ENCODE measurements at places on chromosomes 7 and 10. TPM values are rescaled to one million over a fixed set of nuclear protein-coding genes. Genes with fewer than 3 reads are reported as not detected.

DNA sequence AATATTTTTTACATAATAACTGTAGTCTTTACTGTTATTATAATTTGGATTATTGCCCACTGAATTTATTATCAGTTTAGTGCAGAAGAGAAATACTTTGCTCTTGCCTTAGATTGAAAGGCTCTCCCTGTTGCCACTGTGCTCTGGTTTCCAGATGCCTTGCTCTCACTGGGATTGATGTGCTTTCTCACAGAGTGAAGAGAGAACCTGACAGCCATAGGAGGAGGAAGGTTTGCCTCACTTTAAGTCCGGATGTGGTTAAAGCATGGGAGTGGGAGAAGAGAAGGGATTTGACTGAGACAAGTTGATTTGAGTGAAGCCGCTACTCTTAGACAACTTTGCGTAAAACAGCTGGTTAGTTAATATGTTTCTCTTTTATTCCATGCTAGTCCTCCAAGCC lies 68.2 kb upstream of the RPA3 start:
- H3K4me3 ChIP-seq, result no peak overlapping the region
- DNase-seq, result no peak
- peaks cover 6% of the 10 kb centered on the region for H3K36me3 ChIP-seq

DNA sequence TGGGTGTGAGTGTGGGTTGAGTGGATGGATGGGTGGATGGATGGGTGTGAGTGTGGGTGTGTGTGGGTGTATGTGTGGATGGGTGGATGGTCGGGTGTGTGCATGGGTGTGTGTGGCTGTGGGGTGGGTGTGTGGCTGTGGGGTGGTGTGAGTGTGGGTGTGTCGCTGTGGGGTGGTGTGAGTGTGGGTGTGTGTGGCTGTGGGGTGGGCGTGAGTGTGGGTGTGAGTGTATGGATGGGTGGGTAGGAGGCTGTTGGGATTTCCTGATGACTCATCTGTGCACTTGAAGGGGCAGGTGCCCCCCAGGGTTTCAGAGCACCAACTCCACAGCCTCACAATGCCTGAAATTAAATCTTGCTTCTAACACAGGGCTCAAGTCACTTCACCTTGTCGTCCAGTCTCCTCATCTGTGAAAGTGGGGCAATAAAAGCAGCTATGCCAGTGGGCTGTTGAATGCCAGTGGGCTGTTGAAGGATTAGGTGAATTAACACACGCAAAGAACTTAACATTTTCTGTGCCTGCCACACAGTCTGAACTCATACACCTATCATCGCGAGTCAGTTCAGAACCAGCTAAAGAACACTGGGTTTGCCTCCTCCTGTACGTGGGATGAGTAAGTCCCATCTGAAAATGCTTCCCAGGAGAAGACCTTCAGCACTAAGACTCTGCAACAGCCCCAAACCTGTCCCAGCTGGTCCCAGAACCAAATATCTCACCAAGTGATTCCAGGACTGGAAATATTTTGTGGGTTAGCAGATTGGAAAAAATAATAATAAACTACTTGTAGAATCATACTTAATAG lies 32.0 kb downstream of the SFMBT2 start:
- H3K4me1 ChIP-seq, result peaks cover 8% of the 10 kb centered on the region
- no peak overlapping the region for H3K27ac ChIP-seq
- H3K4me3 ChIP-seq, result no peak overlapping the region

GRCh38 chr10:98330987-98331386 lies 63.0 kb upstream of the LOXL4 start:
- DNase-seq, result no peak
- no peak overlapping the region for H3K4me3 ChIP-seq
- no peak overlapping the region for H3K27ac ChIP-seq
- H3K27me3 ChIP-seq, result peaks cover 6% of the 10 kb centered on the region
- no peaks in the 10 kb centered on the region for H3K36me3 ChIP-seq

DNA sequence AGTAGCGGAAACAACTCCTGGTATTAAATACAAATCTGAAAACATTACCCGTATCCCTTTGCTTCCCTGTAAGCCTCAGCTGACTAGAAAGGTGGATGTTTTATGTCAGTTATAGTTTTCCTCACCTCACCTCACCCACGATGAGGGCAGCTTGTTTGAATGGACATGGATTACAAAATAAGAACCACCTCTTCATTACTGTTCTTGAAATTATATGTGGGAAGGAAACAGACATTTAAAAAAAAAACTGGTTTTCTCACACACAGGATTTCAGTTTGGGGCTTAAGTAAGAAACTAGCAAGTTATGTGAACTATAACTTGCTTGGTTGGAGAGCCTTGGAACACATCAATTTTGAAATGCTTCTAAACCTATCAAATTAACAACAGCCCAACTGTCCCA lies 232.9 kb upstream of the CCDC6 start:
- no peak overlapping the region for H3K27ac ChIP-seq
- H3K36me3 ChIP-seq, result no peaks in the 10 kb centered on the region
- H3K4me3 ChIP-seq, result no peak overlapping the region
- no peaks in the 10 kb centered on the region for H3K4me1 ChIP-seq
- no peak for DNase-seq

DNA sequence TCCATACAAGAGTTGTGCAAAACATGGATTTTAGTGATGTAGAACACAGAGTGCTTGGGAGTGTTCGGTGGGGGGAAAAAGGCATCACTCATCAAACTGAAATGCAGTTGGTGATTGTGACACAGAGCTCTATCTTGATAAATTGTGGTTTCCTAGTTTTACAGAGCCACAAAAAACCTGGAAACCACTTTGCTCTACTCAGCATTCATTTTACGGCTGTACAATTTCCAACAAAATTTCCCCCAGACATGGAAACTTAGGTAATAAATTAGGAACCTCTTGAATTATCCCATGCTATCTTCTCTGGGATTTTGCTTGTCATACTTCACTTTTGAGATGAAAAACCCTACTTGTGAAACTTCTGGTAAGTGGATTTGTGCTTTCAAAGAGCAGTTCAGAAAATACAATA lies 614.9 kb upstream of the FZD8 start:
- H3K4me1 ChIP-seq, result no peaks in the 10 kb centered on the region
- no peak overlapping the region for H3K4me3 ChIP-seq
- H3K36me3 ChIP-seq, result no peaks in the 10 kb centered on the region
- no peaks in the 10 kb centered on the region for H3K27me3 ChIP-seq
- DNase-seq, result no peak

DNA sequence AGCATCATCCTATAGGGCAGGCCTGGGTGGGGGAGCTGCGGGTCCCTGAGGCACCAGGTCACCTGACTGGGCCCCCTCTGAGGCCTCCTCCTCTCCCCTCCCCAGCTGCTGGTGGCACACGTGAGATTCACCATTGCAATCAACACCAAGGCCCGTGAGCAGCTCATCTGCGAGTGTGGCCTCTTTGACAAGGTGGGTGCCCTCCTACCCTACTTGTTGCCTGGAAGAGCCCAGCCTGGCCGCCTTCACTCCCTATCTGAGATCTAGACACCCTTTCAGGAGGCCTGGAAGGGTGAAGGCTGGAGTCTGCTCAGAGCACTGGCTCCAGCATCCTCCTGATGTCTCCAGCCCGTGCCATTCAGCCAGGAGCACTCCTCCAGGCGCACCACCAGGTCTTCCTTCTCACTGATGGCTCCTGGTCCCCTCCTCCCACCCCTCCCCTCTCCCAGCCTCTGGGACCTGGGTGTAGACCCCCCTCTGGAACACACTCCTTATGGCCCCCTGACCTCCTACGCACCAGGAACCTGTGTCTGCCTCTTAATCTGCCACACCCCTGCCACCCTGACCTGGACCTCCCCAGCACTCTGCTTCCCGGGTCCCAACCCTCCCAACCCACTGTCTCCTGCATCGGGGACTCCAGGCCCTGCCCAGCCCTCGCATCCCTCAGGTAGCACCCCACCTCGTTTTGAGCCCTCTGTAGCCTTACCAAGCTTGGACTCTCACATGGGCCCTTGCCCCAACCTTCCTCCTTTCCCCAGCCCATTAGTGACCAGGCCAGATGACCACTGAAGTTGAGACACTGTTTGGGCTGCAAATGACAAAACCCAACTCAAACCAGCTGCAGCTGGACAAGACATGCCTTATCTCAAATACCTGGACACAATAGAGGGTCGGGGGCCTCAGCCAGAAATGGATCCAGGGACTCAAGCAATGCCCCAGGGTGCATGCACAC lies 67.5 kb downstream of the ALOX5 start:
- DNase-seq, result no peak
- H3K4me1 ChIP-seq, result no peaks in the 10 kb centered on the region
- no peak overlapping the region for H3K27ac ChIP-seq

- no peak for DNase-seq
- no peaks in the 10 kb centered on the region for H3K27me3 ChIP-seq
- no peak overlapping the region for H3K27ac ChIP-seq
- no peak overlapping the region for H3K4me3 ChIP-seq
- H3K4me1 ChIP-seq, result no peaks in the 10 kb centered on the region
Observed at GRCh38 chr10:73044378-73045285, 52.0 kb downstream of the P4HA1 start.

DNA sequence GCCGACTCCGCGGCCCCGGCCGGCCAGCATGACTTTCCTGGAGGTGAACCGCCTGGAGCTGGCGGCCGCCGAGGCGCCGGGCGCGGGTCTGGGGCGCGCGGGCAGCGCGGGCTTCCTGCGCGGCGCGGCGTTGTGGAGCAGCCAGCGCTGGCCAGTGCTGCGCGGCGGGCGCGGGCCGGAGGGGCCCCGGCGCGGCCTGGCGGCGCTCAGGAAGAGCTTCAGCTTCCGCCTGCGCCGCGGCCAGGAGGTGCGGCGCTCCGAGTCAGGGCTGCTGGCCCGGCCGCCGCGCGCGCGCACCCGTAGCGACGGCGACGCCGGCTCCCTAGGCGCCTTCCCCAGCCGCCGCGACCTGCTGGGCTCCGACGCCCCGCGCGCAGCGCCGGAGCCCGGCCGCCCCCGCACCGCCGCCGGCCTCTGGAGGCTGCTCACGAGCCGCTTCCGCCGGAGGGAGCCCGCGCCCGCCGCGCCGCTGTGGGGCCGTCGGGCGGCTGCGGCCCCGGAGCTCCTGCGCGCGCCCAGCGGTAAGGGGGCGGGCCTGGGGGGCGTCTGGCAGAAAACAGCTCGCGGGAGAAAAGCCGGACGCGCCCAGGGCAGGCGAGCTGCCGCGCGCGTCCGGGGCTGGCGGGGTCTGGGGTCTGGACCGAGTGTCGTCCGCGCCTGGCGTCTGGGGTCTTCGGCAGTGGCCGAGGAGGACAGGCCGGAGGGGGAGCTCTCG lies 29.0 kb downstream of the AGAP3 start:
- DNase-seq, result no peak
- no peak overlapping the region for H3K4me3 ChIP-seq
- no peak overlapping the region for H3K27ac ChIP-seq
- no peaks in the 10 kb centered on the region for H3K36me3 ChIP-seq
- peaks cover 9% of the 10 kb centered on the region for H3K4me1 ChIP-seq

DNA sequence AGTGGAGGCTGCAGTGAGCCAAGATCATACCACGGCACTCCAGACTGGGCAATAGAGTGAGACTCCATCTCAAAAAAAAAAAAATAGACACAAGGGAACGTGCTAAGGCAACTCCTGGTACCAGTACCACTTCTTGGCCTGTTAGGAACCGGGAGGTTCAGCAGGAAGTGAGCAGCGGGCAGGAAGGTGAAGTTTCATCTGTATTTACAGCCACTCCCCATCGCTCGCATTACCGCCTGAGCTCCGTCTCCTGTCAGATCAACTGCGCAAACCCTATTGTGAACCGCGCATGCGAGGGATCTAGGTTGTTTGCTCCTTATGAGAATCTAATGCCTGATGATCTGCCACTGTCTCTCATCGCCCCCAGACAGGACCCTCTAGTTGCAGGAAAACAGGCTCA lies 69.9 kb upstream of the FOXK1 start:
- no peak overlapping the region for H3K4me3 ChIP-seq
- H3K4me1 ChIP-seq, result no peaks in the 10 kb centered on the region
- no peak for DNase-seq

- H3K4me3 ChIP-seq, result no peak overlapping the region
- no peak overlapping the region for H3K27ac ChIP-seq
- no peaks in the 10 kb centered on the region for H3K36me3 ChIP-seq
- H3K27me3 ChIP-seq, result no peaks in the 10 kb centered on the region
- DNase-seq, result no peak
- H3K4me1 ChIP-seq, result no peaks in the 10 kb centered on the region
Observed at GRCh38 chr7:43850348-43851116, 18.8 kb downstream of the MRPS24 start.

GRCh38 chr10:95332666-95333249 lies 42.0 kb upstream of the PDLIM1 start:
- no peak overlapping the region for H3K27ac ChIP-seq
- no peaks in the 10 kb centered on the region for H3K4me1 ChIP-seq
- H3K36me3 ChIP-seq, result no peaks in the 10 kb centered on the region
- no peak for DNase-seq

GRCh38 chr7:133696056-133696455 lies 431.1 kb upstream of the LRGUK start:
- DNase-seq, result no peak
- no peaks in the 10 kb centered on the region for H3K27me3 ChIP-seq
- H3K36me3 ChIP-seq, result no peaks in the 10 kb centered on the region
- no peak overlapping the region for H3K4me3 ChIP-seq

DNA sequence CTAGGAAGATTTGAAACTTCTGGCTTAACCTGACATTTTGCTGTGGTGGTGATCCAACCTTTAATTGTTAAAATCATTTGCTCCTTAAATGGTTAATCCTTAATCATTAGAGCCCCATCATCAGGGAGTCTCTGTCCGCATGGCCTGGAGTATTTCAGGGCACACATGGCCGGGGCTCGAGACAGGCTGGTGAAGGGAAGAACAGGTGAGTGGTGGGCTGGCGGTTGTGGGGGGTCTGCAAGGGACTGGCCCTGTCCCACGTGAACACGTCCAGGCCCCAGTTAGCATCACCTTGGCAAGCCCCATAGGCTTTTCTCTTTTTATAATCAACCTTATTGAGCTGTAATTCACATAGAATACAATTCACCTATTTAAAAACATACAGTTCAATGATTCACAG lies 109.5 kb downstream of the DNAJB6 start:
- H3K27me3 ChIP-seq, result no peaks in the 10 kb centered on the region
- DNase-seq, result no peak
- no peaks in the 10 kb centered on the region for H3K4me1 ChIP-seq

GRCh38 chr10:93063144-93063976 lies 2.8 kb downstream of the CYP26C1 start:
- no peak for DNase-seq
- peaks cover 5% of the 10 kb centered on the region for H3K36me3 ChIP-seq
- no peak overlapping the region for H3K4me3 ChIP-seq
- H3K27ac ChIP-seq, result no peak overlapping the region

HOXA2 gene
- total RNA-seq, result not detected

TYW1B gene
- total RNA-seq, result 9.8 TPM

CTAGE8 gene
- total RNA-seq, result not detected
